ENCODE measurements at places on chromosomes 4 and X.

DNA sequence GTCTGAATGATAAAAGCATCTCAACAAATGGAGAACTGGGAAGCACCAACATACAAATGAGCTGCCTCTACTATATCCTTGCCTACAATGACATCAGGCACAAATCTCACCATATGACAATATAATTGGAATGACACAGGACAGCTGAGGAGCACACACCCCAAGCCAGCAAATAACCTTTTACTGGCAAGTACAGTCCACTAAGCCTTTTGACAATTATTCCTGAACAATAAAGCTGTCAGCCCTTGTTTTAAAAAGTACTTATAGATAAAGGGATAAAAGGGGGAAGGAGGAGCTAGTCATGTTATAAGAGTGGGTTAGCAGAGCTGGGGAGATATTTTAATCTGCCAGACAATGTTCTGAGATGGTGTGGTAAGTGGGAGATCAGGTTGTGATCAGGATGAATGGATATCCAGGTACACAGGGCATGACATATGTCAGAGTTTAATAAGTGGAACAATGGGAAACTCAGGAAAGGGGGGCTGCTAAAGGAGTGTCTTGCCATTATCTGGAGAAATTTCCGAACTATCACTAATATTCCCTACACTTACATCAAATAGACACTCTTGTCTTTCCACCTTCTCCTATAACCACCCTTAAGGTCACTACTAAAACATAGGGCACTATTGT is 127.6 kb downstream of the GPC3 start:
- DNase-seq: no peak

DNA sequence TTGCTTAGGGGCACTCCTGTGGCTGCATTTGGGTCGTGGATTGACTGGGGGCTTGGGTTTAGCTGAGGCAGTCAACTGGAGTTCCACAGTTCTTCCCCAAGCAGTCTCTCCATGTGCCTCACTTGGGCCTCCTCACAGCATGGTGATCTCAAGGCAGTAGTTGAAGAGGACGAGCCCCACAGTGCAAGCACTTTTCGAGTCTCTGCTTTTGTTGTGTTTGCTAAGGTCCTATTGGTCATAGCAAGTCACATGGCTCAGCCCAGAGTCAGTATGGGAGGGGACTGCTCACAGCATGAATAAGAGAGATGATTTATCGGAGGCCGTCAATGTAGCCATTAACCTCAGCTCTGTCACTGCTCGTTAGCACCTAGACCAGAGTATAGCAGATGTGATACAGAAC is 29.7 kb downstream of the BMX start:
- DNase-seq: no peak

DNA sequence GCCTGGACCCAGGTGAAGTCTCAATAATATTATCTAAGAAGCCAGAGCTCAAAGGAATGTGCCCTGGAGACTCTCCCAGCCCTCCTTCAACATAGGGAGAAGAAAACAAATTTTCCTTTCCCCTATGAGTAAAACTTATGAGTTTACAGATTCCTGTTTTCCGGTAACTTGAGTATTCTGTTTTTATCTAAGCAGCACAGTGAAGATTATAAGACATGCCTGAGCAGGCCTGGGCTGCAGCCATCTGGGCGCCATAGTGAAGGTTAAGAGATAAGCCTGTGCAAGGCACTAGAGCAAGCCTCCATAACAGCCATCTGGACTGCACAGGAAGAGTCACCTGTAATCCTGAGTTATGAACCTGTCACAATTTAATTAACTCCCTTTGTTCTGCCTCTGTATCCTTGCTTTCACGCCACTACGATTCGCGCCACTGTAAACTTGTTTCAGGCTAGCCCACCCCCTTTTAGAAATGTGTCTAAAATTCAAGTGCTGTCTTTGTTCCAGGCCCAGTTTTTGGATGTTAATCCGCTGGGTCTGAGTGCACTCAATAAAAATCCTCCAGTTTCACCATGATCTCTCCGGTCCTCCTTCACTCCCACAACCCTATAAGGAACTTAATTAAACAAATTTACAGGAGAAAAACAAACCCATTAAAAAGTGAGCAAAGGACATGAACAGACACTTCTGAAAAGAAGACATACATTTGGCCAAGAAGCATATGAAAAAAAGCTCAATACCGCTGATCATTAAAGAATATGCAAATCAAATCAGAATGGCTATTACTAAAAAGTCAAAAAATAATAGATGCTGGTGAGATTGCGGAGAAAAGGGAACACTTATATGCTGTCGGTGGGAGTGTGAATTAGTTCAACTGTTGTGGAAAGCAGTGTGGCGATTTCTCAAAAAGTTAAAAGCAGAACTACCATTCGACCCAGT is 189.5 kb downstream of the APBB2 start:
- no peak for DNase-seq

GRCh38 chrX:85622635-85623034 is 243.2 kb upstream of the POF1B start:
- DNase-seq: no peak

GRCh38 chr4:21991050-21991449 is 42.5 kb upstream of the KCNIP4 start:
- no peak for DNase-seq

- DNase-seq: no peak
Measured at GRCh38 chr4:8364848-8365350, 75.6 kb downstream of the ACOX3 start.

GRCh38 chrX:50469206-50469605 is 1.4 kb downstream of the DGKK start:
- DNase-seq: no peak
